Stimulated activated CD8-positive, alpha-beta memory T cell treated with anti-CD3 and anti-CD28 coated beads, Interleukin-4, amount 100 ng/mL, for 1 hour (primary cell): ENCODE measurements at places on chromosomes 5 and 9.

- DNase-seq, result peak; percentile 75
Observed at GRCh38 chr5:141512390-141512910, 23.6 kb downstream of the PCDHGC5 start.

DNA sequence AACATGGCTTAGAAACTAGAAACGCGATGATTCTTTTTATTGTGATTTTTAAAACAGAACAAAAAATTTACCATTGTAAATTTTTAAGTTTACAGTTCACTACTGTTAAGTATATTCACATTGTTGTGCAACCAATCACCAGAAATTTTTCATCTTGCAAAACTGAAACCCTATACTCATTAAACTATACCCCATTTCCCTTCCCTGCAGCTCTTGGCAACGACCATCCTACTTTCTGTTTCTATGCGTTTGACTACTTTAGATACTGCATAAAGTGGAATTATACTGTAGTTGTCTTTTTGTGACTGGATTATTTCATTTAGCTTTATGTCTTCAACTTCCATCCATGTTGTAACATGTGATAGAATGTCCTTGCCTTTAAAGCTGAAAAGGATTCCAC is 52.5 kb downstream of the SPOCK1 start:
- no peak for DNase-seq

GRCh38 chr9:134839455-134840125 is 41.0 kb upstream of the FCN2 start:
- DNase-seq, result no peak

DNA sequence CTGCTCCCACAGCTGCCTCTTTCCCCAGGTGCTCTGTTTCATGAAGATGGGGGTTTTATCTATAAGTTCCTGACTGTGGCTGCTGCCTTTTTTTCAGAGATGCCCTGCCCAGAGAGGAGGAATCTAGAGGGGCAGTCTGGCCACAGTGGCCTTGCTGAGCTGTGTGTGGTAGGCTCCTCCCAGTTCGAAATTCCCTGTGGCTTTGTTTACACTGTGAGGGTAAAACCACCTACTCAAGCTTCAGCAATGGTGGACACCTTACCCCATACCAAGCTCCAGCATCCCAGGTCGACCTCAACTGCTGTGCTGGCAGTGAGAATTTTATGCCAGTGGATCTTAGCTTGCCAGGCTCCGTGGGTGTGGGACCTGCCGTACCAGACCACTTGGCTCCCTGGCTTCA is 250.0 kb downstream of the FER start:
- DNase-seq, result no peak

GRCh38 chr9:85543196-85543595 is 198.6 kb downstream of the AGTPBP1 start:
- DNase-seq, result no peak

DNA sequence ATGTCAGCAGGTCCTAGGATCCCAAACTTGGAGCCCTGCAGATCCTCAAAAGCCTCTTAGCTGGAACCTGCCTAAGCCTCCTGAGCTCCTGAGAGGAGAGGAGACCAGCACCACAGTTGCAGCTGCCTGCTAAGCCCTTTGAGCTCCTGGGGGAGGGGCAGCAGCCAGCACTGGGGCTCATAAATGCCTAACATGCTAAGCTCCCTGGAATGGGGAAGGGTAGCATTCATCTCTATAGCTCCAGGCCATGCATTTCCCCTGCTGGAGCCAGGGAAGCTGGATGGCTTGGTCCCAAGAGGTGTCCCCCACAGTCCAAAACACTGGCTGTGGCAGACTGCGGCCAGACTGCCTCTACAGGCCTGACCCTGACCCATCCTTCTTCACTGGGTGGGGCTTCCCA is 182.7 kb downstream of the KCNN2 start:
- DNase-seq, result no peak
